ENCODE measurements at places on chromosomes 6 and 20. TPM values are rescaled to one million over a fixed set of nuclear protein-coding genes. Genes with fewer than 3 reads are reported as not detected.

The HLA-DRA gene
- 846 TPM for total RNA-seq

DNA sequence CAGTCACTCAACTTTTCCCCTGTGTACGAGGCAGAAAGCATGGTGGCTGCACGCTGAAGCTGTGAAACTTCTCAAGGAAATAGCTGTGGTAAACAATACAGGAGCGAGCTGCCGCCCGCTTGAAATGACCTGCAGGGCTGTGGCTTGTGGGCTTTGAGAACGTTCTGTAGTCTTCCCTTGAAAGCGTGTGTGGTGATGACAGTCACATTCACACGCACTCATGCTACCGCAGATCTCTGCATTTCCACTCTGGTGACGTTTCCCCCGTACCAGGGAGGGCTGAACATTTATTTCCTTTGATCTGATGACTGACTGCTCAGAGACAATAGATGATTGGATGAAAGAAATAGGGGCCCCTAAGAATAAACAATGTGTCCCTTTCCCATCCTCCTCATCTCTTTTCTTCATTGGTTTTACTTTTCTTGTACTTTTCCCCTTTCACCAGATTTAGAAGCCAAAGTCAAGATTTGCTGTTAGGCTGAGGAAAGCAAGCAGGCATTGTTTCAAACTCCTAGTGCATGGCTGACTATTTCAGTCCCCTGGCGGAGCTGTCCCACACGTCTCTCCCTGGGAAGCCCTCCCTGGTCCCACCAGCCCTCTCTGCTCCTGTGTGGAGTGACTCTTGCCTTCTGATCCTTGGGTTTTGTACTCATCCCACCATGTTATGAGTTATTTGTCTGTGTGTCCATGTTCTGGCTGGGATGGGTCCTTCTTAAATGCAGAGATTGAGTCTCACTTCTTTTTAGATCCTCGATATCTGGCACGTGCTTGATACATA is 3.9 kb downstream of the SYTL3 start:
- H3K4me3 ChIP-seq, result no peak overlapping the region
- H3K27me3 ChIP-seq, result no peaks in the 10 kb centered on the region
- peaks cover 17% of the 10 kb centered on the region for H3K4me1 ChIP-seq
- no peaks in the 10 kb centered on the region for H3K36me3 ChIP-seq
- peak; percentile 34 for DNase-seq
- H3K27ac ChIP-seq, result peak overlapping the region; percentile 42

GRCh38 chr20:16166737-16167136 is 406.5 kb downstream of the KIF16B start:
- H3K36me3 ChIP-seq, result no peaks in the 10 kb centered on the region
- no peaks in the 10 kb centered on the region for H3K4me1 ChIP-seq
- no peak for DNase-seq
- H3K27me3 ChIP-seq, result no peaks in the 10 kb centered on the region
- H3K4me3 ChIP-seq, result no peak overlapping the region

GRCh38 chr20:15419856-15420255 is 1082.4 kb upstream of the FLRT3 start:
- no peak for DNase-seq
- no peak overlapping the region for H3K4me3 ChIP-seq
- H3K36me3 ChIP-seq, result no peaks in the 10 kb centered on the region
- no peak overlapping the region for H3K27ac ChIP-seq
- no peaks in the 10 kb centered on the region for H3K4me1 ChIP-seq
- H3K27me3 ChIP-seq, result no peaks in the 10 kb centered on the region

Data from heart right ventricle (tissue), 16 donors.